ENCODE measurements at places on chromosomes 1 and 21.
A peak's percentile ranks its signal among the peaks of the same experiment; 100 is the strongest.

DNA sequence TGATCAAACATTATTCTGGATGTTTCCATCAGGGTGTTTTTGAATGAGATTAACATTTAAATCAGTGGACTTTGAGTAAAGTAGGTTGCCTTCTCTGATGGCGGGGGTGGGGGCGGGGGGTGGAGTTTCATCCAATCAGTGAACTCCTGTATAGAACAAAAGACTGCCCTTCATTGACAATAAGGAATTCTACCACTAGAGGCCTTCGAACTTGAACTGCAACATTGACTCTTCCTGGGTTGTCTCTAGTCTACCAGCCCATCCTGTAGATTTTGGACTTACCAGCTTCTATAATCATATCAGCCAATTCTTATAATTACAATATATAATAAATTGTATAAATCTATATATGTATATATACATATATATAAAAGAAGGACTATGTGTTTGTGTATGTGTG is 520.4 kb upstream of the CXADR start:
- DNase-seq, result no peak

- no peak for DNase-seq
Measured at GRCh38 chr1:217274416-217274815, 356.5 kb downstream of the GPATCH2 start.

DNA sequence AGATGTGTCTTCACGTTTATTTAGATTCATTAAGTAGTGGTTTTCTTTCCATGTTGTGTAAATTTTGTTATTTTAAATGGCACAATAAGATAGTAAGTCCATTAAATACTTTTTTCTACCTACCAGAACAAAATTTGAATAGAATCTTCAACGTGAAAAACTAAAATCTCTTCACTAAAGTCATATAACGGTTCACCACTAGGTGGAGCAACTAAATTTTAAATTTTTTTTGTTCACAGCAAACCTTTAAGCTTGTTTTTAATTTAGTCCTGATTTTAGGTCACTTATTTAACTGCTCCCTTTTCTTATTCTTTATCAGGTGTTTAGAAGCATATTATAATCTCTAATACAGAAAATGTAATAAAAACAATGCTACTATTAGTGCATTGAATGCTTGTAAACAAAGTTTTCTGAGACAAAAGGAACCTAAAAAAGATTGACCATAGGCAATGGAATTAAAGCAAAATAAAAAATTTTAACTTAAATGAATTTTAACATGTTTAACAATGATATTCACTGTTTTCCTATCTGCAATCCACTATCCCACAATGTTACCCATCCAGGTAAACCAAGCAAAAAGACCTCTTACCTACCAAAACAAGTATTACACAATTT is 28.3 kb upstream of the PKN2 start:
- no peak for DNase-seq

DNA sequence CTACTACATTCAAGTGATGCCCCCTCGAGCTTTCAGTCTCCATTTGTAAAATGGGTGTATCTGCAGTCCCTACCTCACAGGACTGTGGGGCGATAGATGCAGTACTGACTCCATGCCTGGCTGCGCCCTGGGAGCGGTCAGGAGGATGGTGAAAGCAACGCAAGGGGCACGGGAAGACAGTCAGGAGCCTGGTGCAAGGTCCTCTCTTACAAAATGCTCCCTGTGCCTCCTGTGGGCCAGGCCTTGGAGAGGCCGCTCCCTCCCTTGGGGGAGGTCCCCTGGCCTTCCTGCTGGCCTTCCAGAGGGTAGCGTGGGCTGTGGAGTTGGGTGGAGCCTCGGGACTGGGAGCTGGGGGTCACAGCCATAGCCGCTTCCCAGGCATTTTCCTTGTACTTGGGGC is 21.6 kb downstream of the FAM151A start:
- no peak for DNase-seq

DNA sequence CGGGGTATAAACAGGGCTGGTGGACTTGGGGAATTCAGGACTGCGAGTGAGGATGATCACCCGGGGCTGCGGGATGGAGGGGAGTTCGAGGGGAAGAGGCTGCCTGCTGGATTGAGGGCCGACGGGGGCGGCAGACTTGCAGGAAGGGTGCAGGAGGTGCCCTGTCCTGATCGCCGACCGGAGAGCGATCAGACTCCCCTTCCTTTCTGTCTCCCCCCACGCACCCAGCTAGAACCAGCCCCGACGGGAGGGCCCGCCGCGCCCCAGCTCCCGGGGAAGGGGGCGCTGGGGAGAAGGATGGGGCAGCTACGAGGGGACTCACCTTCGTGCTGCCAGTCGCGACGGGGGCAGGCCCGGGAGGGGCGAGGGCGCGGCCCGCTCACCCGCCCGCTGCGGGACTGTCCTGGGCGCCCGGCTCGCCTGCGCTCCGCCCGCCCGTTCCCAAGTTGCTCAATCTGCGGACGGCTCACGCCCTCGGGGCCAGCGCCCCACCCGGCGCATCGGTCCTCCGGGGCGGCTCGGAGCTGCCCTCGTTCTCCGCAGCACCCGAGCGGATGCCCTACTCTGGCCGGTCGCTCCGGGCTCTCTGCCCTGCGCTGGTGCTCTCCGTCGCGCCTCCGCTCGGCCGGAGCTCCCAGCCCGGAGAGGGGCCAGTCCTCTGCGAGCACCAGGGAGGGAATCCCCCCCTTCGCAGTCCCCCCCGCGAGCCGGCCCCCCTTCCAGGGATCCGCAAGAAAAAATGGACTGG is at the start of gene RSPO1:
TSS of gene RSPO1 (minus strand) at position 649 of the 748 bp plus-strand sequence. CDS start 5,231 bp downstream, outside the sequence.
- DNase-seq, result no peak

- no peak for DNase-seq
Measured at GRCh38 chr1:209895709-209896108, 42.3 kb upstream of the SYT14 start.

GRCh38 chr1:165645654-165646366 is 14.8 kb downstream of the MGST3 start:
- DNase-seq, result peak; percentile 51

Data from pancreas (tissue), 10 donors.